ENCODE measurements at places on chromosomes 5 and 9.
A peak's percentile ranks its signal among the peaks of the same experiment; 100 is the strongest.

- DNase-seq = no peak
Measured at GRCh38 chr5:24817966-24818365, 173.2 kb upstream of the CDH10 start.

GRCh38 chr9:135281791-135282737, 194.6 kb downstream of the OLFM1 start:
- DNase-seq = peak; percentile 35

- DNase-seq = no peak
Measured at GRCh38 chr9:69748304-69748703, 11.5 kb downstream of the PTAR1 start.

- no peak for DNase-seq
Measured at GRCh38 chr5:119358901-119359603, 3.2 kb downstream of the TNFAIP8 start.

DNA sequence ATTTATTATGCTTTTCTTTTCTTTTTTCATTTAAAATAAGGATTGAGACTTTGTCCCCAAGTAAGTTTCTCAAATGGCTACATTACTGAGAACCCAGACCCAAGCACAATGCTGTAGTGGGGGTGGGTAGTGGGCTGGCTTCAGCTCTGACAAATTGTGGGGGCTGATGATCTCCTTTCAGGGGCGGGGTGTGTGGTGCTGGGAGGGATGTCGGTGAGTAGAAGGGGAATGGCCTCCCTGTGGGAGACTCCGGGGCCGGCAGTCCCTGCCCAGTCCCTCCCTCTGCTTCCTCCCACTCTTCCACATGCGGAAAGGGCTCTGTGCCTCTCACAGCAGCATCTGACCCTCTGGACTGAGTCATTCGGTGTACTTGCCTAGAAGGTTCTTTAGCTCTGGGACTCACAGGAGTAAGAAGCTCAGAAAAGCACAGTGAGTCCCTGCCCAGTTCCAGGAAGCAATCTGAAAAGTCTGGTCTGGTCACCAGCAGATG, 14.3 kb downstream of the CD180 start:
- no peak for DNase-seq

- no peak for DNase-seq
Measured at GRCh38 chr5:132480042-132480441, 10.5 kb downstream of the IRF1 start.

- no peak for DNase-seq
Measured at GRCh38 chr9:77856615-77857014, 175.0 kb downstream of the GNAQ start.

- no peak for DNase-seq
Measured at GRCh38 chr5:107930891-107931290, 260.2 kb upstream of the EFNA5 start.

GRCh38 chr9:95313010-95313498, 4.5 kb downstream of the FANCC start:
- no peak for DNase-seq

- no peak for DNase-seq
Measured at GRCh38 chr9:112853882-112854585, 36.6 kb downstream of the SLC46A2 start.

GRCh38 chr5:172315587-172316493, 32.3 kb upstream of the UBTD2 start:
- DNase-seq = no peak

DNA sequence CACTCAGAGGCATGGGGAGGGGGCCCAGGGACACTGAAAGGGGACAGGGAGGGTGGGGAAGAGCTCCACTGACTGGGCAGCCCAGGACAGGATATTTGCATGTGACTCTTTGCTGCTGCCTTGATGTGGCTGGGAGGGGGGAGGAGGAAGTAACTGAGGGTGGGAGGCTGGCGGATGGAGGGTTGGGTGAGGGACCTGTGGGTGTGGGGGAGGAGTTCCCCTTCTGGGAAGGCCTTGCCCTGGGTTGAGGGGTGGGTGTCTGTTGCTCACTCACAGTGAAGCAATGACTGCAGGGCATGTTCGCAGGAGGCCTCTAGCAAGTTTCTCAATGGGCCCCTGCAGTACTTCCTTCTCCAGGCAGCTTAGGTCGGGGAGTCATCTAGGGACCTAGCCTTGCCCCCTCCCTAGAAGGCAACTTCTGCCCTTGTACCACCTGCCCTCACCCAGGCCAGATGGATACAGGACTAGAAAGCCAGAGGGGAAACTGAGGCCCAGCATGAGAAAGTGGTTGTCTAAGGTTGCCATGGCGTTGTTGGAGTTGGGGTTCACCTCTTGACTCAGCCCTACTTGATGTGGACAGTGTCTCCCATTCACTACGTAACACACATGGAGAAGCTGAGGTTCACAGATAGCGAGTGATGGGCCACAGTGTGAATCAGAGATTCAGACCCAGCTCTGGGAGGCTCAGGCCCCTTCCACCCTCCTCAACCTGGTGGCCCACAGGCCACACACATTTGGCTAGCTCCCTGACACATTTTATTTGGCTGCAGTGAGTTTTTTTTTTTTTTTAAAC, 3.0 kb downstream of the GRK6 start:
- DNase-seq = no peak

DNA sequence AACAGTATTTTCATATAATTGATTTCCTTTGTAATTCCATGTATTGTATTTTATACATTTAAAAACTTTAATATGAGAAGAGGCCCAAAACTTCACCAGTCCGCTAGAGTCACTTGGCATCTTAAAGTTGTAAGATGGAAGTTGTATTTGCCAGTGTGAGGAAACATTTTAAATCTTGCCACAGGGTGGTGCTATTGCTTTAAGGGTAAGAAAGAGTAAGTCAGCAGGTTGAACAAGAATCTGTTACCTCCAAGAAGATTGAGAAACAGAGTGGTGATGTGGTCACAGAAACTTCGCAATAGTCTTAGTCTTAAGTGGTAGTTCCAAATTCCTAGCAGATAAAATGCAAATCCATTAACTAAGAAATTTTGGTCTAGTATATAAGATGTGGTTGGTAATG, 39.8 kb upstream of the RANBP6 start:
- DNase-seq = peak; percentile 11

GRCh38 chr5:90161414-90161813, 248.1 kb downstream of the CETN3 start:
- no peak for DNase-seq

DNA sequence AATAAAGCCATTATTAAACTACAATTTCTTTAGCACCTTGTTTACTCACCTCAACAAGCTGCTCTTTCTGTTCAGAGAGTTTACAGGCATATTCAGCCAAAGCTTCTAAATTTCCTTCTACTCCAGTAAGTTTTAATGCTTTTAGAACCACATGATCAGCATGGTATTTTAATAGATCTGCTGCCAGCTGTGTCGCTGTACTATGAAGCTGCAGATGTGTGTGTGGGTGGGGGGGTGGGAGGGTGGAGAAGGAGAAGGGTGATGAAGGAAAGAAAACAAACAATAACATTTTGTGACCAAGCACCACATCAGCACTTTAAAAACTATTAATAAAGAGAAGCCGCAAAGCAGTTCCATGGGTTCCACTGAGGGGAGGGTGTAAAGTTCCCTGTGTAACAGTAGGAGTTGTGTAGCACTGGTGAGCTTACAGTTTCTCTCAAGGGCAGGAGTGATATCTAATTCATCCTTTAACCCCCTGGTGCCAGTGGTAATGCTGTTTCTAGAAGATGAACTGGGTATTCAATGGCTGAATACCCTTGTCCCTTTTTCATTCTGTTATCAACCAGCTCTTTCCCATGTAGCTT, 38.5 kb downstream of the ABITRAM start:
- DNase-seq = no peak

- DNase-seq = no peak
Measured at GRCh38 chr9:126532951-126533925, 80.5 kb upstream of the LMX1B start.

GRCh38 chr5:76849419-76850291, at the start of gene S100Z:
TSS of gene S100Z (plus strand) at chr5:76850014. CDS start at chr5:76875360, 25,346 bp downstream.
- DNase-seq = no peak

- DNase-seq = no peak
Measured at GRCh38 chr9:123356851-123357742, 1.1 kb downstream of the CRB2 start.

DNA sequence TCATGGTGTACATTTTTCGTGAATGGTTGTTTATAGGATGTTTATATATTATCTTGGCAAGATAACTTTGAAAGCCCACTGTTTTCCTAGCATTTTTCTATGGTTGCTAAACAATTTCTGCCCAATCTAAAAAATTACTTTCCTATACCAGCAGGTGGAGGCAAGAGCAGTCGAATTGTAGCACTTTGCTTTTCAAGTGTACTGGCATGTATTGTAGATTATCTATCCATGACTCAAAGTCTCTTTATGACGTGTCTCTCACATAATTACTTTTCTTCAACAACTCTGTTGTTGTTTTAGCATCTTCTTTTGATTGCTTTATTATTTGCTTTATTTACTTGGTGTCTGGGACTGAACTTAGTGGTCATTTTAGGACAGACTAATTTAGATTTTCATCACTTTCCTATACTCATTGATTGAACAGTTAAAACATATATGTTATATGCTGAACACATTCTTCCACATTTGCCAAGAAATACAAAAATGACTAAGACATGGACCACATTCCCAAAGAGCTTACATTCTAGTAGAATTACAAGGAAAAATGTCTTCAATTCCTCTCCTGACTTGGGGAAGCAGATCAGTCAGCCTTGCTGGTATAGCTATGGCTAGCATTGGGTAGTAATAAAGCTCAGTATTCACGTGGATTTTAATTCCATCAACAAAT, 20.7 kb downstream of the NLN start:
- DNase-seq = no peak

GRCh38 chr5:129945028-129945427, 40.8 kb downstream of the CHSY3 start:
- no peak for DNase-seq

Measured in HuH-7.5 (cell line).